ENCODE measurements at places on chromosomes 4 and X. TPM values are rescaled to one million over a fixed set of nuclear protein-coding genes. Genes with fewer than 3 reads are reported as not detected.

The SOD3 gene
- 33.7 TPM for total RNA-seq

- H3K4me3 ChIP-seq: no peak overlapping the region
- H3K4me1 ChIP-seq: peaks cover 10% of the 10 kb centered on the region
- no peak overlapping the region for H3K27ac ChIP-seq
- H3K36me3 ChIP-seq: no peaks in the 10 kb centered on the region
Measured at GRCh38 chr4:2135083-2135482, 76.0 kb downstream of the NAT8L start.

GRCh38 chr4:78765432-78766006, 10.6 kb upstream of the BMP2K start:
- H3K27me3 ChIP-seq: no peaks in the 10 kb centered on the region
- no peak overlapping the region for H3K27ac ChIP-seq
- H3K36me3 ChIP-seq: no peaks in the 10 kb centered on the region
- H3K4me3 ChIP-seq: no peak overlapping the region
- H3K4me1 ChIP-seq: no peaks in the 10 kb centered on the region

- peaks cover 6% of the 10 kb centered on the region for H3K4me1 ChIP-seq
- H3K4me3 ChIP-seq: no peak overlapping the region
- H3K36me3 ChIP-seq: peaks cover 21% of the 10 kb centered on the region
- H3K27ac ChIP-seq: no peak overlapping the region
- no peak for DNase-seq
- H3K27me3 ChIP-seq: peaks cover 6% of the 10 kb centered on the region
Measured at GRCh38 chr4:16079046-16079445, 4.8 kb downstream of the PROM1 start.

DNA sequence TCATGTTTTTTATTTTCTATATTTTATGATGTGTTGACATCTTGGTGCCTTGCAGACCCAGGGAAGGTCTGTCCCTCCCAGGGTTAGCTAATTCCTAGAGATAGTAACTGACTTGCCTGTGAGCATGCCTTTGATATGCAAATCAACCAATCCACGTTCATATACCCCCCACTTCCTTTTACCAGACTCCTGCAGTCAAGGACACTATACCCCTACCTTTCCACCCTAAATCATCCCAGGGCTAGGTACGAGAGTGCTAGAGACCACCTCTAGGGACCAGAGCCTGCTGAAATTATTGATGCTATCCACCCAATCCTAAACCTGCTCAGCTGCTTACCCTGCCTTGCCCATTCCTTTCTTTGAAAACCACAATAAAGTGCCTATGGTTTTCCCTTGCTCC, 7.5 kb upstream of the PHEX start:
- peaks cover 9% of the 10 kb centered on the region for H3K4me1 ChIP-seq
- H3K4me3 ChIP-seq: no peak overlapping the region
- no peaks in the 10 kb centered on the region for H3K36me3 ChIP-seq
- H3K27me3 ChIP-seq: no peaks in the 10 kb centered on the region
- no peak overlapping the region for H3K27ac ChIP-seq

DNA sequence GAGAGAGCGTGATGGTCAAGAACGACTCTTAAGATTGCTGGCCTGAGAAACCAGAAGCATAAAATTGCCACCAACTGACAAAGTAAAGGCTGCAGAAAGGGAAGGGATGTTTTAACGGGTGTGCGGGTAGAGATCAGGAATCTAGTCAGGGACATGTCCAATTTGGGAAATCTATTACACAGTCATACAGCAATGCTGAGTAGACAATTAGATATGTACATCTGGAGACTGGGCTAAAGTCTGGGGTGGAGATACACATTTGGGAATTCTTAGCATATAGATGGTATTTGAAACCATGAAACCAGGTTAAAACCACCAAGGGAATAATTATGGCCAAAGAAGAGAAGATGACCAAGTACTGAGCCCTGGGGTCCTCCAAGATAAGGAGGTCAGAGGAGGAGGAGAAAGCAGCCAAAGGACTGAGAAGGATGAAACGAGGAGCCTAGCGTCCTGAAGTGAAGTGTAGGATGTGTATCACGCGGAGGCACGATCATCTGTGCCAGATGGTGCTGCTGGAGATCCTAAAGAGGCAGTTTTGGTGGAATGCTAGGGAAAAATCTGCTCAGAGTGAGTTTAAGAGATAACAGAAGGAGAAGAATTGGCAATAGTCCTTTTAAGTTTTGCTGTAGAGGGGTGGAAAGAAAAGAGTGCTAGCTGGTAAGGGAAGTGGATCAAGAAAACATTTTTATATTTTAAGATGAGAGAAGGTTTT, 36.5 kb downstream of the SEC24D start:
- H3K4me3 ChIP-seq: no peak overlapping the region
- no peak overlapping the region for H3K27ac ChIP-seq
- H3K36me3 ChIP-seq: peaks cover 17% of the 10 kb centered on the region
- no peak for DNase-seq

- no peaks in the 10 kb centered on the region for H3K27me3 ChIP-seq
- no peaks in the 10 kb centered on the region for H3K36me3 ChIP-seq
- H3K27ac ChIP-seq: no peak overlapping the region
- DNase-seq: no peak
Measured at GRCh38 chr4:2867758-2868491, 24.3 kb downstream of the ADD1 start.

DNA sequence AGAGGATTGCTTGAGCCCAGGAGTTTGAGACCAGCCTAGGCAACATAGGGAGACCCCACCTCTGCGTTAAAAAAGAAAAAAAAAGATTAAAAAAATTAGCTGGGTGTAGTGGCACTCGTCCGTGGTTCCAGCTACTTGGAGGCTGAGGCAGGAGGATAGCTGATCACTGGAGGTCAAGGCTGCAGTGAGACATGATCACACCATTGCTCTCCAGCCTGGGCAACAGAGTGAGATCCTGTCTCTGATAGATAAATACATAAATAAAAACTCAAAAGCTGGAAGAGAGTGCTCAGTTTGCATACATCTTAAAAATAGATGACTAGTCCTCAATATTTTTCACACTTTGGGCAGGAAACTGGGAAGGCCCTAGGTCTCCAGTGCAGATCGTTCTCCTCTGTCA, 54.1 kb downstream of the TMEM131L start:
- peaks cover 30% of the 10 kb centered on the region for H3K4me1 ChIP-seq
- no peak overlapping the region for H3K27ac ChIP-seq
- H3K36me3 ChIP-seq: no peaks in the 10 kb centered on the region
- H3K4me3 ChIP-seq: no peak overlapping the region
- no peak for DNase-seq

DNA sequence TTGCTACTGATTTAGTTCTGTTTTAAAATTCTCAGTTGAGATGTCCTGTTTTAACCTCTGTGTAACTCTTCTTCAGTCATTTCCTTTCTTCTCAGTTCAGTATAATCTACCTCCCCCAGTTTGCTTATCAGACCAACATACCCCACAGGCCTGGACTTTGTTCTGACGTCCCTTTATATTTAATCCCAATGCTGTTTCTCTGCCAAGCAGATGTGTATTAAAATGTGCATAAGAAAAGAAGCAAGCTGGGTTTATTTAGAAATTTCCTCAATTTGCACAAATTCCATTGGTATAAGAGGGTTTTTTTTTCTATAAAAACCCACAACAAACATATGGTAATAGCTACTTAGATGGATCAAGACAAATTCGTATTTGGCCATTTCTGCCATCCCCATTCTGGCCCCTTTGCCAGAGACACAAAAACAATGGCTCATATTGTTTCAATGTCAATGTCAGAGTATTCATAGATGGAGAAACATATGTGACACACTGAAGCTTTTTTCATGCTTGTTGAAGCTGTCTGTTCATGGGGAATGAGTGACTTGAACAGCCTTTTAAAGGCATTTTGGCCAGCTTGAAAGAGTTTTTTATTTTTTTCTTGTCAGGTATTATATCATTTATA, 24.5 kb downstream of the HCCS start:
- H3K4me1 ChIP-seq: no peaks in the 10 kb centered on the region
- no peak for DNase-seq
- H3K4me3 ChIP-seq: no peak overlapping the region
- no peaks in the 10 kb centered on the region for H3K27me3 ChIP-seq
- H3K36me3 ChIP-seq: no peaks in the 10 kb centered on the region
- no peak overlapping the region for H3K27ac ChIP-seq

- H3K4me1 ChIP-seq: no peaks in the 10 kb centered on the region
- no peak overlapping the region for H3K4me3 ChIP-seq
- H3K27me3 ChIP-seq: no peaks in the 10 kb centered on the region
- no peak overlapping the region for H3K27ac ChIP-seq
- H3K36me3 ChIP-seq: no peaks in the 10 kb centered on the region
Measured at GRCh38 chr4:164617426-164617825, 136.5 kb upstream of the SMIM31 start.

DNA sequence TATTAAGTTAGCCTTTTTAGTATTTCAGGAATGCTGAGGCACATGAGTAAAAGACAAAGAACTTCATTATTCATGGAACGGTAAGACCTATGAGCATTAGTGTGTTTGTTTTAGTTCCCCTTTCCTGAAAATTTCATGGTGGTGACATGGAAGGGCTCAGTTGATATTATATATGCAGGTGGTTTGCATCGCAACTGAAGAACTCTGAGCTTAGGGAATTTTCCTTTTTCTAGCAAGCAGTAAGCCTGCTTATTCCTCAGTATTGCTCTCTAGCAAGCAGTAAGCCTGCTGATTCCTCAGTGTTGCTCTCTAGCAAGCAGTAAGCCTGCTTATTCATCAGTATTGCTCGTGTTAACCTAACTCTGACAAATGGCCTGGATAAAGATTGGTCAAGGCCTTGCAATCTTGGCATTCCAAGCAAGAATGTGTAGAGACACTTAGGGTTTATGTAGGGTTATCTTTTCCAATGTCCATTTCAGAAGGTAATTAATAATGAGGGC, 37.7 kb upstream of the MAGEB18 start:
- H3K27me3 ChIP-seq: no peaks in the 10 kb centered on the region
- H3K36me3 ChIP-seq: no peaks in the 10 kb centered on the region
- no peak for DNase-seq
- H3K4me3 ChIP-seq: no peak overlapping the region

Data from Calu3 (cell line).